ENCODE measurements at places on chromosomes 2 and 18.

GRCh38 chr2:173652767-173653431, 298.2 kb downstream of the CDCA7 start:
- DNase-seq = no peak

- DNase-seq = no peak
Measured at GRCh38 chr2:181042706-181043105, 62.3 kb downstream of the UBE2E3 start.

- DNase-seq = no peak
Measured at GRCh38 chr18:37985126-37985525, 419.5 kb upstream of the CELF4 start.

DNA sequence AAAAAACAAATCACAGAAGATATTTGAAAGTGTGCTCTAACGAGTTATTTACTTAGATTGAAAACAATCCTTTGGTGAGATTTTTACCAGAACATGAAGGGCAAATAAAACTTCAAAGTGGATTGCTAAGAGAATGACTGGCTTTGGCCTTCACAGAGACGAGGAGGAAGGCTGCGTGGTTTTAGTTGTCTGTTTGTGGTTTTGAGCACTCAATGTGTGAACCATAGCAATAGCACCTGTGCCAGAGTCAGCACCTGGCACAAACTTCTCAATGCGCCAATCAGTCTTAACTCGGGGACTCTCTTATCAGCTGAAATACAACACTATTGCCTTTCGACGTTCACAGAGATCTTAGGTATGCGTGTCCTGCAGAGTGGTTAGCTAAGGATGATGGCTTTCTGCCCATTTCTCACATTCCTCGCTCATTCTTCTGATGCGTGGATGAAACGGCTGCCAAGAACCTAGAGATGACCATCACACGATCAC, 70.0 kb downstream of the MBP start:
- DNase-seq = peak; percentile 59

GRCh38 chr2:231296401-231296974, 98.1 kb downstream of the ARMC9 start:
- DNase-seq = no peak

- no peak for DNase-seq
Measured at GRCh38 chr18:13389491-13390131, 171.1 kb downstream of the LDLRAD4 start.

- DNase-seq = no peak
Measured at GRCh38 chr2:168354499-168354898, 101.6 kb upstream of the CERS6 start.

DNA sequence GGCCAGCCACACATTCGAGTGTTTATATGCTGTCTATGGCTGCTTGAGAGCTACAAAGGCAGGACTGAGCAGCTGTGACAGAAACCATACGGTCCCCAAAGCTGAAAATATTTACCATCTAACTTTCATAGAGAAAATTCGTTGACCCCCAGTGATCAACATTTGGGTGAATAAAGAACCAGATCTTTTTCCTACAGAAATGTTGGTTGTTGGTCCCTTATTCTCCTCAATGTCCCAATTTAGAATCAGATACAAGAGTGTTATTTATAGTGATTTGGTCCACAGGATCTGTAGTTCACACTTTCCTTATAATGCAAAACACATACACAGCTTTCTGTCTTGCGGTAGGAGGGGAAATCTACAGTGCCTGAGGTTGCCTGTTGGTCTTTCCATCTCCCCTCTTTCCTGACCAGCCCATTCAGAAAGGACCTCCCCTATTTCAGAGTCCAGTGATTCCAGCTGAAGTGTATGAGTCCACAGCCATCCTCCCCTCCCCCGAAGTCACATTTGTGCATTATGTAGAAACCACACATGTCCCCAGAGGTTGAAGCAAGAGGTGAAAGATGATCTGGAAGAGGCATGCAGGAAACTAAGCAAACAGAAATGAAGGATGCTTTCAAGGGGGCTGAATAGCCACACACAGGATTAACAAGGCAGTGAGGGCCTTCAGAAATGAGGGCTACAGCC, 61.9 kb downstream of the SPRED2 start:
- DNase-seq = no peak

GRCh38 chr2:109333414-109334210, 204.6 kb downstream of the SH3RF3 start:
- DNase-seq = no peak

DNA sequence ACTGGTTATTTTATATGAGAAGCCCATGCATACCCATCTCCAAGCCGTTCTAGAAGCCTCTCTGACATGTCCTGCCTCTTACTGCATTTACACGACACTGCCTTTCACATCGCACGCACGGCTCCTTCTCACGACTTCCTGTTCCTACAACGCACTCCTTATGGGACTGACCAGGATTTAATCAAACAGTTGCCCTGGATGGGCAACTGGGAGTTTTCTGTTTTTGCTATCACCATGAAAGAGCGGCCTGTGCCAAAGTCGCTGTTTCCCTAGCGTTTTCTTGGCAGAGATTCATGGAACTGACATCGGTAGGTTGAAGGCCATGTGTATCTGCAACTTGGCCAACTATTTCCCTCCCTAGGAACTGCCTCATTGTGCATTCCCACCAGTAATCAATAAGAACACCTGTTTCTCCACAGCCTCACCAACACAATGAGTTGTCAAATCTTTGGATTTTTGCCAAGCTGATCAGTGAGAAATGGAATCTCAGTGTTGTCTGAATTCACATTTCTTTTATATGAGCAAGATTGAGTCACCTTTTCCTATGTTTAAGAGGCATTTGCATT, 97.2 kb upstream of the OTOS start:
- DNase-seq = no peak

DNA sequence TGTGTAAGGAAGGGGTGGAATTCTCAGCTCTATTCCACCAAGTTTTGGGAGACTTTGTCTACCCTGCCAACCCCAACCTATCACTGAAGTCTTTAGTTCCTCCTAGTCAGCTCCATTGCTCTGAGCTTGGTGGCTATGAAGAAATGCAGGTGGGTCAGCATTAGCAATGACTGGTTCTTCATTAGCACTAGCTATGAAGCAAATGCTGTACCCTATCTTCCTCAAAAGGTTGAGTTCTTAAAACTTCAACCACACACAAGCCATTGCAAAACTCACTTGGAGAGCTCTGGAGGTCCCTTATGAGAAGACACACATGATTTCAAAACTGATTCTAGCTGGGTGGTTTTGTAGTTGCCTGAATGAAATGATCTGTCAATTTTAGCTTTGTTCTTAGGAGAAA, 193.8 kb downstream of the IKZF2 start:
- no peak for DNase-seq

DNA sequence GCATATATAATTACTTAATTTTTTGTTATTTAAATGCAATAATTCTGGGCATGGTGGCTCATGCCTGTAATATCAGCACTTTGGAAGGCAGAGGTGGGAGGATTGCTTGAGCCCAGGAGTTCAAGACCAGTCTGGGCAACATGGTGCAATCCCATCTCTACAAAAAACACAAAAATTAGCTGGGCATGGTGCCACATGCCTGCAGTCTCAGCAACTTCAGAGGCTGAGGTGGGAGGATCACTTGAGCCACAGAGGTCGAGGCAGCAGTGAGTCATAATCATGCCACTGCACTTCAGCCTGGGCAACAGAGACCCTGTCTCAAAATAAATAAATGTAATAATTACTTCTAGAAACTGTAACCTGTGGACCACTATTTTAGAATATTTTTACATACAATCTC, 21.5 kb upstream of the TMEM87B start:
- DNase-seq = no peak

GRCh38 chr2:238650536-238650935, 197.3 kb upstream of the TWIST2 start:
- DNase-seq = no peak

DNA sequence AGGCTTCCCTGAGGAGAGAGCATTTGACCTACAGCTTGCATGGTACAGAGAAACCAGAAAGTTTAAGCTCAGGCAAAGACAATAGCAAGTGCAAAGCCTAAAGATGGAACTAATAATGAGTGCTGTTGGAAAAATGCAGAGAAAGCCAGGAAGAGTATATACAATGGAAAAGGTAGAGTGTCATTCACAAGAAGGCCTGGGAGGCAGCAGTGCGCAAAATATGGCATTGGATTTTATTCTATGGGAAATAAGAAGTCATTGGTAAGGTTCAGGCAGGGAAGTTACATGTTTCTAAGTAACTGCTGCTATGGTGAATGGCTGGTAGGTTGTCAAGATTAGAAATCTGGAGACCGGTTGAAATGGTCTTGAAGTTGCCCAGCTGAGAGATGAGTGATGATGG, 2167.3 kb upstream of the CELF4 start:
- DNase-seq = no peak

All from activated T-cell treated with anti-CD3 and anti-CD28 coated beads, Interleukin-2, amount 50 U/mL, for 1 hour (primary cell).